Activated naive CD4-positive, alpha-beta T cell treated with anti-CD3 and anti-CD28 coated beads, Interleukin-2, amount 10 ng/mL, durations not matched to agents 5 hours and 36 hours (primary cell): ENCODE measurements at places on chromosomes 12 and 14. TPM values are rescaled to one million over a fixed set of nuclear protein-coding genes. Genes with fewer than 3 reads are reported as not detected.

Gene WSCD2
- not detected for total RNA-seq

Gene LTBR
- 0.35 TPM for total RNA-seq

Gene FKBP4
- total RNA-seq: 56.1 TPM

Gene NPFF
- not detected for total RNA-seq

Gene TMEM117
- total RNA-seq: 1.0 TPM

Gene DLGAP5
- total RNA-seq: 67.1 TPM

Gene CD163
- total RNA-seq: not detected

Gene POTEG
- not detected for total RNA-seq

Gene FBXO21
- 25.6 TPM for total RNA-seq

Gene DDX23
- 122 TPM for total RNA-seq

Gene PCBP2
- total RNA-seq: 919 TPM

Gene TPPP2
- total RNA-seq: not detected

Gene PROX2
- not detected for total RNA-seq

Gene ZBTB39
- 9.1 TPM for total RNA-seq

Gene RFLNA
- not detected for total RNA-seq
